Liver (tissue), 10 donors: ENCODE measurements at places on chromosomes 7 and 10. TPM values are rescaled to one million over a fixed set of nuclear protein-coding genes. Genes with fewer than 3 reads are reported as not detected.

Gene ADARB2
- total RNA-seq = 0.59 TPM

Gene TAS2R5
- 3.6 TPM for total RNA-seq

Gene VWDE
- 0.59 TPM for total RNA-seq

- no peaks in the 10 kb centered on the region for H3K36me3 ChIP-seq
- no peak overlapping the region for H3K27ac ChIP-seq
- no peak overlapping the region for H3K4me3 ChIP-seq
Observed at GRCh38 chr7:75690121-75690523, 48.6 kb downstream of the HIP1 start.

DNA sequence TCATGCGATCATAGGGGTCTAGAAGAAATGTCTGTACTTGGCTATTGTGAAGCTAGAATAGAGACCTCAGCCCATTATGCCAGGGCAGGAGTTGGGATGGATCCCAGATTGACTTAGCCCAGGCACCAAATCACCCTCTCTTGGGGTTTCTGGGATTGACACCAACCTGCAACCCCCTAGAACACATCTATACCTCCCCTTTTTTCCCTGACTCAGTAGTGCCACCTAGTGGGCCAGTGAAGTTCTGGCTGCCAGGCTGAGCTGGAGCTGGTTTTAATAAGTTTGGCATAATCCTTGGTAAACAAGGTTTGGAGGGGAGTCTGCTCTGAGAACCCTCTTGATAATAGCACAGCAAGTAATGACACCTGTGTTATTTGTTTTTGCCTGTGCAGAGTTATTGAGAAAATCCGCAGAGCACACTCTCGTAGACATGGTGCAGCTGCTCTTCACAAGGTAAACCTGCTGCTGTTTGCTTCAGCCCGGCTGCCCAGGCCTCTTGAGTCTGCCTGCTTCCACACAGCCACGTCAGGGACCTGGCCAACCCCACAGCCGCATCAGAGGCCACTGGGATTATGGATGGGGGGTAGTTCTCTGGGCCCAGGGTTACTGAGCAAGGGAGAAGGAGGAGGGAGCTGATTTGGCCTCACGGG is 43.3 kb upstream of the NFKB2 start:
- peak; percentile 76 for DNase-seq

- H3K36me3 ChIP-seq = no peaks in the 10 kb centered on the region
- DNase-seq = no peak
- H3K27ac ChIP-seq = no peak overlapping the region
- H3K4me1 ChIP-seq = no peaks in the 10 kb centered on the region
Observed at GRCh38 chr10:26064106-26064505, 130.1 kb downstream of the MYO3A start.

DNA sequence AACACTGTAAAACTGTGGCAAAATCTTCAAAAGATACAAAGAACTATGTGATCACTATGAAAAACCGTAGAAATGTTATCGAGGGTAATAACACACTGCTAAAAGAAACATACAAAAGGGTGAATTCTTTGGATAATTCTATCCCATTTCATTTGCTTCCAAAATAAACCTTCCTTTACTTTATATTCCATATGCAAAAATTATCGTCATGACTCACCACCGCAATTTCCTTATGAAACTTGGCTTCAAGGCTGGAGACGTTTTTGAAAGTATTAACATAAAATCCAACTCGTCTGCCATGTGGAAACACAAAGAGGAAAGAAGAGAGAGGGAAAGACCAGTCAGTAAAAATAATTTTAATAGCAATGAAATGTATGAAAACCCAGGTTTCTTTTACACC is 165.2 kb downstream of the AMPH start:
- H3K4me1 ChIP-seq = no peaks in the 10 kb centered on the region
- no peaks in the 10 kb centered on the region for H3K36me3 ChIP-seq
- no peak overlapping the region for H3K27ac ChIP-seq
- DNase-seq = no peak

- H3K27me3 ChIP-seq = peaks cover 10% of the 10 kb centered on the region
- no peak overlapping the region for H3K27ac ChIP-seq
- no peak overlapping the region for H3K4me3 ChIP-seq
Observed at GRCh38 chr7:23468526-23469149, 1.7 kb downstream of the IGF2BP3 start.

DNA sequence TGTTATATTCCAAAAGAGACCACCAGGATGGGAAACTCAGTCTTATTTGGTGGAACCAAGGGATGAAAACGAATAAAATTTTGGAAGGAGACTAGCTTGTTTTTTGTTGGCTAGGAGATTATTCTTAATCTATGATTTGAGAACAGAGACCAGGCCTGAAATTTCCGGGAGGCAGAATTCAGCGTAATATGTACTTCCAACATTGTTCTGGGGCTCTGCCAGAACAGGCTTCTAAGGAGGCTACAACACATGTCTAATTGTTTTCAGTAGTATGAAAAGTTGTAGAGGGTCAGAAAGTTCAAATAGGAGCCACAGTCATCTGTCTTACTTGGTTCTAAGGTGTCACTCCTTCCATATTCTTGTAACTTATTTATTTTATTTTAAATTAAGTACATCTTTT is 1.7 kb downstream of the DDX21 start:
- peaks cover 23% of the 10 kb centered on the region for H3K36me3 ChIP-seq
- H3K27me3 ChIP-seq = no peaks in the 10 kb centered on the region
- peaks cover 6% of the 10 kb centered on the region for H3K4me1 ChIP-seq
- H3K27ac ChIP-seq = peak overlapping the region; percentile 2
- DNase-seq = no peak

DNA sequence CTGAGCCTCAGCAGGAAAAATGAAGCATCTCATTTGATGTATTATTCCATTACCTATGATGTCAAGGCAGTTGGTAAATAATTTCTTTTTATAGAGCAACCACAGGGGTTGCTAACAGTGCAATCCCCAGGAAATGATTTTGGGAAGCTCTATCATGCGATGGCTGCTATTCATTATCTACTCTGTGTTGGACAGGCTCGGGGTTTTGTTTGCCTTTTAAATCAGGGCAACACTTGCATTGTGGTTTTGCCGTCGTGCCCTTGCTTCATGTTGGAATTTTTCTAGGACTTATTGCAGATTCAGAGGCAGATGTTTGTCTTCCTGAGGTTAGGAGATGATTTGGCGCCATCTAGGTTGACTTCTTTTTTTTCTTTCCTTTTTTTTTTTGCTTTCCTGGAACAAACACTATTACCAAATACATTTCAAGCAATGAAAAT is 128.4 kb downstream of the BICC1 start:
- no peaks in the 10 kb centered on the region for H3K27me3 ChIP-seq
- H3K36me3 ChIP-seq = no peaks in the 10 kb centered on the region

DNA sequence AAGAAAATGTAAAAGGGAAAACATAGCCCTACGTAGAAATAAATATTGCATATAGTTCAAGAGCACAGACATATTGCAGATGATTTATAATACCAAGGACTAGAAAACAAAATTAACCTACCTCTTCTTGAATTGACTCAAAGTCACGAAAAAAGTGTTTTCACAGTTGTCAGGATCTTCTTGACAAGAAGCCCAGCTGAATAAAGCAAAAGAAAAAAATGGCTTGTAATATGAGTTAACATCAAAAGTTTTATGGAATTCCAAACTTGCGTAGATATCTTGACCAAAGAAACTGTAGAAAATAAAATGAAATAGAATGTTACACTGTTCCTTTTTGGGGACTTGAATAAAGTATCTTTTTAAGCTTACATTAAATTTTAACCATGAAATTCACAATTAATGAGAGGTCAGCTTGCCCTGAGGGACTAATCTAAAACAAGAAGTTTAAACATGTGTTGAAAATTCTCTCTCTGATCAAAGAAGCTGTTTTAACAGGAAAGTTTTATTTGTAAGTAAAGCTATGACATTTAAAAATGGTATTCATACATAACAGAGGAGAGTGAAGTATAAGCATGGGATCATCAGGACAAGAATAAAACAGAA is 133.1 kb upstream of the SEMA3C start:
- DNase-seq = no peak
- no peak overlapping the region for H3K4me3 ChIP-seq
- H3K27ac ChIP-seq = no peak overlapping the region
- no peaks in the 10 kb centered on the region for H3K36me3 ChIP-seq
- H3K4me1 ChIP-seq = no peaks in the 10 kb centered on the region

GRCh38 chr7:116840256-116840655 is 22.1 kb upstream of the CAPZA2 start:
- no peak overlapping the region for H3K27ac ChIP-seq
- H3K4me1 ChIP-seq = no peaks in the 10 kb centered on the region
- DNase-seq = no peak
- no peaks in the 10 kb centered on the region for H3K27me3 ChIP-seq
- no peaks in the 10 kb centered on the region for H3K36me3 ChIP-seq

GRCh38 chr7:54345746-54346145 is 196.4 kb upstream of the VSTM2A start:
- no peak for DNase-seq
- no peaks in the 10 kb centered on the region for H3K27me3 ChIP-seq
- no peaks in the 10 kb centered on the region for H3K36me3 ChIP-seq
